ENCODE measurements at places on chromosomes 5 and 9. TPM values are rescaled to one million over a fixed set of nuclear protein-coding genes. Genes with fewer than 3 reads are reported as not detected.

The PCDHGC3 gene
- 50.8 TPM for total RNA-seq

GRCh38 chr5:157371655-157372471, 88.2 kb upstream of the NIPAL4 start:
- no peak for DNase-seq

DNA sequence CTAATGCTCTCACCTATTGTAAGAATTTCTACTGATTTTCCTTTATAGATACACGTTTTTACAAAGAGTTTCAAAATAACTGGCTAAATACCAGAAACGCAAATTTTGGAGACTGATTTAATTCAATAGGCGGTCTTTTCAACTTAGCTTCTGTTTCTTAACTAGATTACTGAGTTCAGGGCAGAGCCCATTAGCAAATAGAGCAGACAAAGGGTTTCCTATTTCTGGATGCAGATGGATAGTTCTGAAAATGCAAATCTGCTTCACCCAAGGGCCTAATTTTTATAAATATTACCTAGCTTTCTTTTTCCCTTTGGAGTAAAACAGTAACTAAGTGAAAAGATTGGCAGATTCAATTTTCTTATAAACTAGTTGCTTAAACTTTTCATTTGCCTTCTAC, 13.6 kb upstream of the KIAA1958 start:
- DNase-seq: no peak

DNA sequence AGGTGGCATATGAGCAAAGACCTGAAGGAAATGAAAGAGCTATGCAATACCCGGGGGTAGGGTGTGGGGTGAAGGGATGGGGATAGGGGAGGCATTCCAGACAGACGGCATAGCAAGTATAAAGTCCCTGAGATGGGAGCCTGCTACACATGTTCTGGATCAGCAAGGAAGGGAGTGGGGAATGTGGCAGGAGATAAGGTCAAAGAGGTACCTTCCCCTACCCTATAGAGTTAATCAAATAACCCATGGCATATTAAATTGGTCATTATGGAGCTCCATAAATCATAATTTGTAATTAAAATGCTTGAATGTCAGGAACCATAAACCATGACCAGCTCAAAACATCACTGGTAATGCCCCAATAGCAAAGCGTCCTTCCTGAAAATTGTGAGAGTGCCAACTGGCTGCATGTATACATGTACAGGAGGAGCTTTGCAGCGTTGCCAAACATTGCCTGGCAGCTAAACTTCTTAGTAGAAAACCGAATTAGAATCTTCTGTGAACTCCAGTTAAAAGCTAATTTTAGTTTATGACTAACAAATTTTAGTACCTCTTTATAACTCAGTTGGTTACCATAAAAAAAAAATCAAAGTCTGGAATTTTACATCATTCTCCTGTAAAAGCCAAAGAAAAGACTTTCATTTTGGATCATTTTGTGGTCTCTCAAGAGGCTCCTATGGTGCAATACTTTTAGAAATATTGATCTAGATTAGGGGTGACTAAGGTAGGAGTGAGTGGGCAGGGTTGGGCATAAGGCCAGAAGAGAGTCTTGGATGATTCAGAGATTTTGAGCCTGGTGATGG, 4.7 kb downstream of the DNAI1 start:
- peak; percentile 37 for DNase-seq

The F2R gene
- 44.8 TPM for total RNA-seq

DNA sequence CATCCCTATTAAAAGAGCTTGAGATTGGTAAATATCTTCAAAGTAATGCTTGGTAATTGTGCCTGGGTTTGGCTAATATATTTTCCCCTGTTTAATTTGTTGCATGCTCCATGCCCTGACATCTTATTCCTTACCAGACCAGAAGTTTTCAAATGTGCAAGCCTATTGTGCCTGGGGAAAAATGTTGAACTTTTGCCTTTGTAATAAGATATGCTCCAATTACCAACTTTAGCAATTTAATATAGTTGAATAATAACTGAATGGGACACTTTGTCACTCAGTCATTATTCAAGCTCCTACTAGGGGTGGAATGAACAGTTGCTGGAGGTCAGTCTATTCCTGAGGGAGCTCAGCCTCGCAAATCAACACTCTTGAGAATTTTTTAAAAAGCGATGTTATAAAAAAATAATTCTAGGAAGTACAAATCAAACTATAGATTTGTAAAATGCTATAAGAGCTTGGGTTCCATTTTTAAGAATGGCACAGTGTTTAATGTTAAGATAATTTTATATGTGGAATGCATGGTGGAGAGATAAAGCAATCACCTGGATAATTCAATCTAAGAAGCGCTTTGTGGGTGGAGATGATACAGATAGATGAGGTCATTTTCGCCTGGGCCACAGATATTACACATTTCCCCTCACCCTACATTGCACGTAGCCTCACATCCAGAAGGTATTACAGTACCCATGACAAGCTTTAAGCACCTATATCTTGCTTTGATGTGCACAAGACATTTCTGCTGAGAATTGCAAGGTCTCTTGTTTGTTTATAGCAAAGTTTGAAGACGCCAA, 231.8 kb downstream of the PIK3R1 start:
- no peak for DNase-seq

DNA sequence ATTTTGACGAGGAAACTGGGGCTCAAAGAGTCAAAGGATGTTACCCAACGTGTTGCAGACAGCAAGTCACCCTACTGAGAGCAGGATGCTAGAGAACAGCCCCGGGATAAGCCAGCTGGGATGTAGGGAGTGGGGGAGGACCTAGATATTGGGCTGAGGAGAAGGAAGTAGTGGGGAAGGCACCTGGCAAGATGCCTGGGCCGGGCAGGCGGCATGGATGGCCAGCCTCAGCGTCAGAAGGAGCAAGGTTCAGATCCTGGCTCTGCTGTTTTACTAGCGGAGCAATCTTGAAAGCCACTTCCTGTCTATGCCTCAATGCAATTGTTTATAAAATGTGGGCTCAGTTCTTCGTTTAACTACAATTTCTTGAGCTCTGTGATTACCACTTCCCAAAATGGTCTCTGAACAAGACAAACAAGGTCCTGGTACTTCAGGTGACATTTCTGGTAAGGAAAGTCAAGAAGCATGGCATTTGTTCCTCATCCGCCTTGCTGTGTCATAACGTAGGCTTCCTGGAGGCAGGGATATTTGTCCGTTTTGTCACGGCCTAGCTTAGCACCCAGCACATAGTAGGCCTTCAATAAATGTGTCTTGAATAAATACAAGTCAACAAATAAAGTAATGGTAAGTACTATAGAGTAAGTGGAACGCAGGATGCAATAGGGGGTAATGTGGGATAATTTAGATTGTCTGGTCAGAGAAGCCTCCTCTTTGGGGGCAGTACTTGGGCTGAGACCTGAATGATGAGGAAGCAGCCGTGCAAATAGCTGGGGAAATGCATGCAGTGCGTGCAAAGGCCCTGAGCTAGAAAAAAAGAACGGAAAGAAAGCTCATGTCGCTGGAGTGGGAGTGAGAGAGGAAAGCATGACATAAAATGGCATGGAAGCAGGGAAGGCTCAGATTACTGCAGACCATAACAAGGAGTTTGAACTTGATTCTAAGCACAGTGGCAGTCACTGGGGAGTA, 70.5 kb downstream of the SMIM23 start:
- peak; percentile 79 for DNase-seq

- DNase-seq: peak; percentile 31
Observed at GRCh38 chr9:124522121-124523098, 15.2 kb upstream of the NR5A1 start.

DNA sequence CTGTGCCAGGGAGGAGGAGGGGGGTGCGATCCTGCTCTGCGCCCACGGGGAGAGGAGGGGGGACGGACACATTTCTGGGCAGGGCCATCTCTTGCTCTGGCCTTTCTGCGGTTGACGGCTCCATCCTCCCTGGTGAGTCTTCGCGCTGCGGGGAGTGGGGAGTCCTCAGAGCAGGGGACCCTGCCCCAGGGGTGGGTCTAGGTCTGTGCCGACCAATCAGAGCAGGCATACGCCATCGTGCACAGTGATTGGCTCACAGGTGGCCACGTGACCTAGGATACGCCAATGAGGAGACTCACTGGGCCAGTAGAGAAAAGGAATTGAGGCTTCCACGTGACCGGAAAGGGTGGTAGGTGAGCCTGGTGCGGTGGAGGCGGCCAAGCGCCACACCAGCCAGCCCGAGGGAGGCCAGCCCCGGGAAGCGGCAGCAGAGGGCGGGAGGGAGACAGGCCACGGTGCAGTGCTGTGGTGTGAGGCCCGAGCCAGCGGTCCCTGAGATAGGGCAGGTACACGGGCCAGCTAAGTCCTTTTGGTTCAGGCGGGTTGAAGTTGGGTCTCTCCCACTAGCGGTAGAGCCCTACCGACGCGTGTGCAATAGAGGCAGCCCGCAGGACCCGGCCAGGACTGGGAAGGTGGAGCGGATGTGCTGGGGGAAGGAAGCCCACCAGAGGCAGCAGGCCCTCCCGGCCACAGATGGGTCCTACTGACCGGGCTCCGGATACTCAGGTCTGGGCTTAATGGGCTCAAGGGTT, 65.2 kb upstream of the RNF130 start:
- DNase-seq: no peak

The ITK gene
- 0.02 TPM for total RNA-seq

The FUT7 gene
- not detected for total RNA-seq

The ZNF366 gene
- not detected for total RNA-seq

GRCh38 chr5:67299231-67299735, 102.7 kb upstream of the CD180 start:
- DNase-seq: no peak

GRCh38 chr5:5183933-5184332, 43.8 kb downstream of the ADAMTS16 start:
- no peak for DNase-seq

GRCh38 chr9:86705490-86705889, 241.8 kb downstream of the GAS1 start:
- DNase-seq: no peak

DNA sequence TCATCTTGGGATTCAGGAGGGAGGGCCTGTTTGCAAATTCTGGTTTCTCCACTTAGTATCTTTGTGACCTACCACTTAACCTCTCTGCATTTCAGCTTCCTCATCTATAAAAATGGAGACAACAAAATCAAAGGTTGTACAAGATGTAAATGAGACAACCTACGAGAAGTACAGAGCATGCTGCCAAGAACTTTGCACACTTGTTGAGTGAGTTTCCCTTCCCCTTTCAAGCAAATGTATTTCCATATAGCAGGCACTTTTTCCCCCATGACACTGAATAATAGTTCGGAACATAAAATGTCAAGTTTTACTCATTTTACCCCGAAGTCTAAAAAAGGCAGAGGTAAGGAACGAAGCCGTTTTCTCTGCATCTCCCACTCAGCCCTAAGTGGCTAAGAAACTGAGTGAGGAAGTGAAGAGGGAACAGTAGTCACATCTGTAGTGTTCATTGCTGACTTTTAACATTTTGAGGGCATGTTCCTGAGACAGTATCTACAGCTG, 159.0 kb downstream of the TLE1 start:
- no peak for DNase-seq

GRCh38 chr5:168390491-168390890, 95.8 kb upstream of the RARS1 start:
- DNase-seq: no peak

DNA sequence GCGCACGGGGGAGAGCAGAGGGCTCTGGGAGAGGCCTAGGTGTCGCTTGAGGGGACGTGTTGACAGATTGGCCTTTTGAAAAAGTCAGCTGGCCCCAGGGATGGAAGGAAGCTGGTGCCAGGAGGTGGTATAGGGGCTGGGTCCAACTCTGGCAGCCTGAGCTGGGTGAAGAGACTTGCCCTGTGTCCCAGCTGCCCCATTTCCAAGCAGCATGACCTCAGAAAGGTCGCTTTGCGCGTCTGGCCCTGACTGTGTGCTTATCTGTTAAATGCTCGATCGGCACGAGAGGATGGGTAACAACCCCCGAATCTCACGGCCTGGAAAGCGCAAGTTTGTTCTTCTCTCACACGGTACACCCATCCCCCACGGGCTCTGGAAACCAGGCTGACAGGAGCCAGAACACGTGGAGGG, 31.2 kb upstream of the LAMC3 start:
- DNase-seq: no peak

The CD74 gene
- total RNA-seq: 1.6 TPM

The IL5 gene
- not detected for total RNA-seq

- DNase-seq: no peak
Observed at GRCh38 chr5:144017119-144017518, 153.3 kb downstream of the YIPF5 start.

DNA sequence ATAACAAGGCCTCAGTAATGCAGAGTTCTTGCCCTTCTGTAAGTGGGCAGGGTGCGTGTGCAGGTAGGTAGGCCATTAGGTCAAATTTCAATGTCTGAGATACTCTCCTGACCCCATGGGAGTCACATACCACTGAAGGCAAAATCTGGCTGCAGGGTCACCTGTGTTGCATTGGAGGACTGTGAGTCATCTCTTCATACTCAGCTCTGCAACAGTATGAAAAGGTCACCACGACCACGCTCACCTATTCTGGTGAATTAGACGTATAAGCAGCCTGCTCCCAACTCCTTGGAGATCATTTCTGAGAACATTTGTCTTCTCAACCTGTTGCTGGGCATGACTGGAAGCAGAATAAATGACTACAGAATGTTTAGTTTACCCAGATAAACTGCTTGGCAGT, 599.8 kb downstream of the PDE4D start:
- no peak for DNase-seq

The RAD50 gene
- total RNA-seq: 23.2 TPM

The BNIP1 gene
- total RNA-seq: 39.2 TPM
